Sigmoid colon (tissue), 7 donors: ENCODE measurements at places on chromosomes 12 and 14. TPM values are rescaled to one million over a fixed set of nuclear protein-coding genes. Genes with fewer than 3 reads are reported as not detected.

EPYC gene
- total RNA-seq, result not detected

GRCh38 chr14:73452341-73453186 is 5.8 kb downstream of the NUMB start:
- no peak for DNase-seq

DNA sequence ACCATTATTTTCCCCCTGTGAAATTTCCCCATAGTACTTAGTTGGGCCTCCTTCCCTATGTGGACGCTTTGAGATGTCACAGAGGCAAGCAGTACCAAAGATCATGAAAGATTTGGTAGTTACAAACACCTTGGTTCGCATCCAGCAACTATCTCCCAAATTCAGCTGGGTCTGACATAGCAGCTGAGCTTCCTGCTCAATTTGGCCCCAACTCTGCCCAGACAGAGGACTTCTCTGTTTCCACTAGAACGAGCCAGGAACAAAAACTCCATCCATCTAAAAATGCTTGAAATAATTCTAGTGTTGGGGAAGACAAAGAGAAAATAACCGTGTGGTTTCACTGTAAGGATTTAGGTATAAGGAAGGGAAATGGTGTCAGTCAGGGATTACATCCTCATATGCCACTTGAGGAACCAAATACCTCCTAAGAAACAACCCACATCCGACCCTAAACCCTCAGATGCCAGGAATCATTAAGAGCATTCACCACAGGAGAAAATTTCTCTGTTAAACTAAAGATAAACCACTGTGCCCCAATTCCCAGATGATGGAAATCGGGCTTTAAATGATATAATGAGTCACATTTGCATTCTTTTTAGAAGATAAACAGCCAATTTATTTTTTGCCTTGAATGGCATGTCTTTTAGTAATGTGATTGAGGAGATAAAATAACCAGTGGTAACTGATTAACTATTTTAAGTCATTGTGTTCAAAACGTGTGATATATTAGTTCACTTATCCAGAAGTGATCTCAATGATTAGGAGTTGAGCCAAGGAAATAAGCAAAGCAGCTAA is 103.7 kb upstream of the IFNG-AS1 start:
- DNase-seq, result peak; percentile 66

- peak; percentile 93 for DNase-seq
Observed at GRCh38 chr12:124928095-124928911, 13.9 kb upstream of the UBC start.

MAP1LC3B2 gene
- not detected for total RNA-seq

PRB4 gene
- total RNA-seq, result not detected

GRCh38 chr12:49098035-49098451 is 3.4 kb upstream of the DHH start:
- DNase-seq, result no peak

KRT83 gene
- not detected for total RNA-seq

DNA sequence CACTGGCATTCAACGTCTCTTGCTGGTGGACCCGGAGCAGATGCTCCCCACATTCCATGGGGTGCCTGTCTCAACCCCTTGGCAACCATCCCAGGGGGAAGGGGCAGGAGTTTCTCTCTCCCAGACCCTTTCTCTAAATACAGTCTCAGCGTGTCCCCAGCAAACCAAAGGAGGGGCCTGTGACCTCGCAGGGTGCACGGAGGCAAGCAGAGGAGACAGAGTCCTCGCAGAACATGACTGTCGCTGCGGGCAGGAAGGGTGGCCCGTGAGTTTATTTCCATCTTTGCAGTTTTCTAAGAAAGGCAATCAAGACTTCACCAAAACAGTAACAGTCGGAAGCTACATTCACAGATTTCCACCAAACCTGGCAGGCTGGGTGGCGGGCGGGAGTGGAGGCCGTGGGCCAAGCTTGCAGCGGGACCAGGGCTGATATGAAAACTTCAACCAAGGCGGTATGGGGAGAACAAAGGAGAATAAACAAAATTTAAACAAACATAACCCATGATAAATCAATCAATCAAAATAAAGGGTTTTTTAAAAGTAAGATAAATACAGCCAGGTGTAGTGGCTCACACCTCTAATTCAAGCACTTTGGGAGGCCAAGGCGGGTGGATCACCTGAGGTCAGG is 18.6 kb downstream of the BRF1 start:
- no peak for DNase-seq

PTPN21 gene
- total RNA-seq, result 19.7 TPM

- DNase-seq, result no peak
Observed at GRCh38 chr12:104026841-104027599, 23.0 kb downstream of the GLT8D2 start.

DNA sequence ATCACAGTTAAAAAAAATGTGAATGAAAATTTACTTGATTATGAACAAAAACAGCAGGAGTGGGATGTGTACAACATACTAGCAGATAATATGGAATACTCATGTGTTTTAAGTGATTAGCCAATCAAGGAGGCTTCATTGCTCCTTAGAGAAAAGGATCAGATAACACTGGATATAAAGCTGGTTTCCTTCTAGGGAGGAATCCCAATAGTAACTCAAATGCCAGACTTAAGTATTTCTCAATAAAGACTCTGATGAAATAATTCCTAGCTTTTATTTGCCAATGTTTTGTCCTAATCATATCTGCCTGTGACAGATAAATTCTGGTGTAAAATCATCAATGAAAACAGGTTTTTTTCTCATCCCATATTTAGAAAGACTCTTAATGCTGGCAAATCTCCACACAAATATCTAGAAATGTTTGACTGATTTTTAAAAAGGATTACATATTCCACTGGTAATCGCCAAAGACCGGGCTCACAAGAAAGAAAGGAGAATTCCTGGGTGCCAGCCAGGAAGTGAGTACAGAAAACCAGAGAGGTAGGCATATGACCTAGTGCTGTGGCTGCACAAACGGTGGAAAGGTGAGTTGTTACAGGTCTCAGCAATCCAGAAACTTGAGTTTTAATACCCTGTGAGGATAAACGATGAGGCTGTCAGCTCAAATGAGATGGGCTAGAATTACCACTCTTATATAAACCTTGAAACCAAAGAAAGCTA is 108.6 kb upstream of the TTC7B start:
- no peak for DNase-seq

DNA sequence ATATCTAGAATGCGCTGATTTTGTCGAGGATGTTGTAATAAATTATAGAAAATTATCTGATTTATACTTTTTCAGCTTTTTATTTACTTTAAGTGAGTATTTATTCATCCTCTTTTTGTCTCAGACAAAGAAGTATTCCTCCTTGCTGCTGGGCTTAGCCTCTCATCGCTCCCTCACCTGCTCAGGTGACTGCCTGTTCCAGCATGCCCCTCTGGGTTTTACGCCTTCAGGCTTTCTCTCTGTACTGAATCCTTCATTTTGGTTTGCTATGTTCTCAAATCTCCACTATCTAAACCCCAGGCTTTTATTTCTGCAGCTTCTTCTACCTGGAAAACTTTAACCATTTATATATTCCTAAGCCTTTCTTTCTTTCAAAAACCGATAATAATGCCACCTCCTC is 1650.9 kb upstream of the SEL1L start:
- DNase-seq, result no peak

RNASE3 gene
- 2.6 TPM for total RNA-seq

GRCh38 chr14:79117561-79117960 is 947.4 kb downstream of the NRXN3 start:
- DNase-seq, result no peak

DNA sequence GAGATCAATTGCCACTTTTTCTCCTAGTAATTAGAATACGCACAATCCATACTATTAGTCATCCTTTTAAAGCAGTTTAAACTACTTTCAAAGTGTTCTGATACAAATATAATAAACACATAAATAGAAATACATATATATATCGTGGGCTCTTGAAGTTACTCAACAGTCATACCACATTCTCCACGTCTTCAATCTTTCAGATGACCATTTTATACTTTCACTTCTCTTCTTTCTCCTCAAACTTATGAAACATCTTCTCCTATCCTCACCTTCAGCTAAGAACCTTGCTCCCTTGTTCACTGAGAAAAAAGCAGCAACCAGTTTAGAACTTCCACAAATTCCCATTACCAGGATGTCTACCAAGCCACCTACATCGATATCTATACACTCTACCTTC is 19.2 kb downstream of the CEP290 start:
- DNase-seq, result no peak

DNA sequence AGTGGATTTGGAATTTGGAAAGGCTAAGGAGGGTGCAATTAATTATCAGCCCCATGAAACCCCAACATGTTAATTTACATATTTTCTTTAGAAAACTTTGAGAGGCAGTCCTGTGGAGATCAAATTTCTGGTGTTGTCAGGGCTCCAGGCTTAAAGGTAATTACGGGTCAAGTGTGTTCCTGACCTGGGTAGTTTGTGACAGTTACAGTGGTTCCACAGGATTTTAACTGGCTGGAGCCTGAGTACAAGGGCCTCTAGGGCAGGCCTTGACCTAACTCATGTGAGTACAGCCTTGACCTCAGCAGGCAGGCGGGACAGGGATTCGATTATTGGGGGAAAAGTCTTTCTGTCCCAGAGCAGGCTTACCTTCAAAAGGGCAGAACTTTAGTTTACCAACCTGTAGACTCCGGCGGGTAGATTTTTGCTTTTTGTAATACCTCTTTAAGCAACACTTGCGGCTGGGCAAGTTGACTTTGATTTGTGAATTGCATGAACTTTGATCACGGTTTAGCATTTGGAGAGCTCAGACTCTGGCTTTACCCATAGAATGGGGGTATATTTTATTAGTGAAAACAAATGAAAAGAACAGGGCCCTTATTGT is 8.4 kb upstream of the PPTC7 start:
- no peak for DNase-seq

KCNK13 gene
- total RNA-seq, result not detected

DNA sequence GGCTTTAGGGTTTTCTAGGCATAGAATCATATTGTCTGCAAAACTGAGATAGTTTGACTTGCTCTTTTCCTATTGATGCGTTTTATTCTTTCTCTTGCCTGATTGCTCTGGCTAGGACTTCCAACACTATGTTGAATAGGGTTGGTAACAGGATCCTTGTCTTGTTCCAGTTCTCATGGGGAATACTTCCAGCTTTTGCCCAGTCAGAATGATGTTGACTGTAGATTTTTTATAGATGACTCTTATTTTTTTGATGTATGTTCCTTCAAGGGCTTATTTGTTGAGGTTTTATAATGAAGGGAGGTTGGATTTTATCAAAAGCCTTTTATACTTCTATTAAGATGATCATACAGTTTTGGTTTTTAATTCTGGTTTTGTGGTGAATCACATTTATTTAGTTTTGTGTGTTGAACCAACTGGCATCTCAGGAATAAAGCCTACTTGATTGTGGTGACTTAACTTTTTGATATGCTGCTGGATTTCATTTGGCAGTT is 478.2 kb downstream of the TMEM117 start:
- DNase-seq, result no peak

DNA sequence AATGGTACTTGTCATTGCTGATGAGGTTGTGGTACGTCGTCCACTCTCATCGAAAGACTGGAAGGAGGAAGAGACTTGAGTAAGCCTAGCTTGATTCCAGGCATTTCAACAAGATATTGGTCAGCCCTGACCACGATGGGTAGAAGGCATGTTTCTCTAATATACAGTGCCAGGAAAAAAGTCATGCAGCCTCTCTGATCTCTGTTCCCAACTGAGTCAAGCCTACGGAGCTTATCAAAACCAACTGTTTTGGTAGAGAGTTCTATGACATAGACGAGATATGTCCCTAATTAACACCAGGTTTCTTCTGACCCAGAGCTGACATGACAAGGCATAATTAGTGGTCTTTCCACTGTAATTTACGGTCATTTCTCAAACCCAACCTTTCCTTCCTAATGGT is 58.5 kb downstream of the NIN start:
- no peak for DNase-seq

P2RX4 gene
- total RNA-seq, result 36.9 TPM

- no peak for DNase-seq
Observed at GRCh38 chr12:95390932-95391331, 83.0 kb upstream of the METAP2 start.

DNA sequence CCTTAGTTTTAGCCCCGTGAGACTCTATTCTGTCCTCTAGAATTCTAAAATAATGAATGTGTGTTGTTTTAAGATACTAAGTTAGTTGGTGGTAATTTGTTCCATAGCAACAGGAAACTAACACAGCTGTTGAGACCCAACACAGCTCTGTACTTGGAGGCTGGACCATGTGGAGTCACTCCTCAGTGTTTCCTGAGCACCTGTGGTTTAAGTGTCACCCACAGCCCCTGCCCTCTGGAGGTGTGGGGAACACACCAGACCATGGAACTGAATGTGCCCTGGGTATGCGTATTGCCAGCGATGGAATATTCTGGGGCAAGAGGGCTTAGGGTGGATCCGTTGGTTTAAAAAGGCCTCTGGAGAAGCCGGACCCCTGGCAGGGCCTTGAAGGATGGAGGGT is 16.6 kb upstream of the GPR68 start:
- DNase-seq, result no peak

ESPL1 gene
- 0.28 TPM for total RNA-seq

- DNase-seq, result no peak
Observed at GRCh38 chr12:109704371-109705098, 9.1 kb upstream of the FAM222A start.

- DNase-seq, result no peak
Observed at GRCh38 chr14:97058074-97058467, 260.9 kb downstream of the VRK1 start.

CINP gene
- 12.5 TPM for total RNA-seq

- DNase-seq, result no peak
Observed at GRCh38 chr14:53020193-53020932, 69.5 kb upstream of the FERMT2 start.

GRCh38 chr14:85319101-85319500 is 210.8 kb upstream of the FLRT2 start:
- DNase-seq, result no peak

GLI1 gene
- 0.71 TPM for total RNA-seq

- DNase-seq, result no peak
Observed at GRCh38 chr12:124617615-124618014, 50.2 kb upstream of the NCOR2 start.

DNA sequence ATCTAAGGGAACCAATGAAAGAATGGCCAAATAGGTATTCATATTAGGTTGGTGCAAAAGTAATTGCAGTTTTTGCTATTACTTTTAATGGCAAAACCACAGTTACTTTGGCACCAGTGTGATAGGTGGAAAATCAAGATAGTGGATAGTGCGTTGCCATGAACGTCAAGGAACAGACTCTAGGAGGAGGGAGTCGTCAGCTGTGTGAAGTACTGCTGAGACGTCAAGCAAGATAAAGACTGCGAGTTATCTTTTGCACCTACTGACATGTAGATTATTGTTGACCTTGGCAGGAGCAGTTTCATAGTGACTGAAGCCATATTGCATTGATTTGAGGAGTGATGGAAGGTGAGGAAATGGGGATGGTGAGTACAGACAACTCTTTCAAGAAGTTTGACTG is 8.3 kb downstream of the YLPM1 start:
- DNase-seq, result no peak

DNA sequence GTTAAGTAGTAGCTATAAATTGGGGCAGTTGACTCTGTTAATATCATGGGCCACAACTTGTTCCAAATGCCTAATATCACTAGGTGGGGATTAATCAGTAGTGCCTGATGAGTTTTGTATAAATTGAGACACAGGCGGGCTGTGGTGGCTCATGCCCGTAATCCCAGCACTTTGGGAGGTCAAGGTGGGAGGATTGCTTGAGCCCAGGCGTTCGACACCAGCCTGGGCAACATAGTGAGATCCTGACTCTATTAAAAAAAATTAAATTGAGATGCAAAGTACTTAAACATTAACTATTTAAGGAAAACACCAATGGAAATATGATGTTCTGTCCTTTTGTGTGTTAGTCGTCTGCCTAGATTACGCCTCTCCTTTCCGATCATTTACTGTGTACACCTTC is 9.0 kb downstream of the PAPOLA start:
- DNase-seq, result no peak

SMIM41 gene
- 1.2 TPM for total RNA-seq
